Activated naive CD4-positive, alpha-beta T cell treated with anti-CD3 and anti-CD28 coated beads, Interleukin-2, amount 50 U/mL, for 72 hours (primary cell): ENCODE measurements at places on chromosomes 1 and 21. TPM values are rescaled to one million over a fixed set of nuclear protein-coding genes. Genes with fewer than 3 reads are reported as not detected.

Gene HSPB7
- total RNA-seq: not detected

Gene SPRR2A
- not detected for total RNA-seq

Gene KCNJ9
- total RNA-seq: 0.06 TPM

Gene NBPF3
- 6.4 TPM for total RNA-seq

Gene F13B
- not detected for total RNA-seq

Gene TNFRSF18
- total RNA-seq: 43.6 TPM

Gene TRAPPC10
- 49.2 TPM for total RNA-seq

Gene LRRC53
- not detected for total RNA-seq

DNA sequence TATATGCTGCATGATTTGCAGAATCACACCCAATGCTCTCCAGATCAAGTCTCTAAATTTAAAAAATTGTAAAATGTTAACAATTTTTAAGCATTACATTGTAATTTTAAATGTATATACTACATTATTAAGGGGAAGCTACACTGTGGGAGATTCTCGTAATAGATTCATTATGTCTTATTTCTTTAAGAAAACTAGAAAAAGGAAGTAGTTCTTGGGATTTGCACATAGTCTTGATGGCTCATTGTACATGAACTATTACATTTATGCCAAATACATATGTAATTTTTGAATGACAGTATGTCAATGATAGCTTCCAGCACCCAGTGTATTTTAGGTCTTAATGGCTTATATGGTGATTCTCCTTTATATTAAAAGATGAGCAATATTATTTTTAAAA, 250.3 kb downstream of the PTPRC start:
- DNase-seq: no peak

DNA sequence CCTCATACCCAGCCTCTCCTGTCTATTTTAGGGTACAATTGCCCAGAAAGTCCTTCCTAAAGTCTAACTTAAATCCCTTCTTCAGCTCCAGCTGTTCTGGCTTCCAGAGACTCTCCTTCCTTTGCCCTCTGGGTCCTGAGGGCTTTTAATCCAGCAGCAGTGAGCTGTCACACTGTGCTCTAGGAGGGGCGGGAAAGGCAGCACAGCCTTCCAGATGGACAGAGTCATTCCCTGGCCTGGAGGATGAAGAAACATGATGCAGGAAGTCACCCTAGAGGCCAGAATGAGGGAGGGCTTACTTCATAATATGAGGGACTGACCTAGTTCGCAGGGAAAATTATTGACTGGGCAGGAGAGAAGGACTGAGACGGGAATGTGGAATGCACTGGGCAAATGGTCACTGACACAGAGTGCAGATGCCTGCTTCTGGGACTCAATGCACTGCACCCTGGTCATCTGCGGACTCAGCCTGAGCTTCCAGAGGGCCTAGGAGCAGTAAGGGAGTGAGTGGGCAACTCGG, 1.3 kb downstream of the SH2D2A start:
- peak; percentile 52 for DNase-seq

- DNase-seq: no peak
Observed at GRCh38 chr1:165575468-165576099, 31.8 kb downstream of the LRRC52 start.

DNA sequence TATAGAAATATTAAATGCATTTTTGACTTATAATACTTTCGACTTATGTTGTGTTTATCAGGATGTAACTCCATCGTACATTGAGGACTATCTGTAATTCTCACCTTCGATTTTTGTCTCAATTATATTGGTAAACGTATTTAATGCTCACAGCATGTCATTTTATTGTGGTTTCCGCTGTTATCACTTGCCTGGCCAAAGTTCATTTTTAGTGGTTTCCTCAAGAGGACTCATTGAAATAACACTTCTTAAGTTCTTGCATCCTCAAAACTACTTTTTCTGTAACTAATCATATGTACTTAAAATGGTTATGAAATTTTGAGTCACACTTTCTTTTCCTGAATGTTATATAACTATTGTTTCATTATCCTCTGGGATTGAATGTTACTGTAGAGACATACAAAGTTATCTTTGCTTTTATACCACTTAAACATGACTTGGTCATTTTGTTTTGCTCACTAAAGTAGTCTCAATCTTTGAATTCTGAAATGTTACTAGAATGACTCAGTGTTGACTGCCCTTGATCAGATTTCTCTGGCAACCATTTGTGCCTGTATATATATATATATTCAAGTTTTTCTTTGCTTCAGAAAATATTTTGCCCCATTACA, 289.6 kb upstream of the PROX1 start:
- no peak for DNase-seq

GRCh38 chr1:109482242-109482641, 1.5 kb upstream of the ATXN7L2 start:
- no peak for DNase-seq

DNA sequence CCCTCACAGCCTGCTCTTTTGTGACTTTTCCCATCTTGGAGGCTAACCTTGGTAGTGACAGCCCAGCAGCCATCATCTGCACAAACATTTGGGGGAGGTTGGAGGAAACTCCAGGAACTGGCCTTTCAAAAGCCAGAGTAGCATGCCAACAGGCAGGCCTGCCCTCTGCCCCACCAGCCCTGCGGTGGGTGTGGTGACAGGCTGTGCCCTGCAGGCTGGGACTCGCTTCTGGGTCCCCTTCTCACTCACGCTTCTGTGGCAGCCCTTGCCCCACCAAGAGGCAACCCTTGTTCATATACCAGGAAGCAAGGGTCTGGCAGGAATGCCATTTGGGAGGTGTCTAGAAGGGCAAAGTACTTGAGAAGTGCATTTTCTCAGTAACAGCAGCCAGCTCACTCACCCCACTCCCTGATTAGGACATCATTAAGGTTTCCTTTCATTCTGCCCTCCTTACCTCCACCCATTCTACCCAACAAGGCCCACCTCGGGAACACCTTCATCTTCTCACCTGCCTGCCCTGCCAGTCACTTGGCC, 20.8 kb upstream of the FAM3B start:
- no peak for DNase-seq

- no peak for DNase-seq
Observed at GRCh38 chr1:8070381-8070811, 44.3 kb upstream of the ERRFI1 start.

DNA sequence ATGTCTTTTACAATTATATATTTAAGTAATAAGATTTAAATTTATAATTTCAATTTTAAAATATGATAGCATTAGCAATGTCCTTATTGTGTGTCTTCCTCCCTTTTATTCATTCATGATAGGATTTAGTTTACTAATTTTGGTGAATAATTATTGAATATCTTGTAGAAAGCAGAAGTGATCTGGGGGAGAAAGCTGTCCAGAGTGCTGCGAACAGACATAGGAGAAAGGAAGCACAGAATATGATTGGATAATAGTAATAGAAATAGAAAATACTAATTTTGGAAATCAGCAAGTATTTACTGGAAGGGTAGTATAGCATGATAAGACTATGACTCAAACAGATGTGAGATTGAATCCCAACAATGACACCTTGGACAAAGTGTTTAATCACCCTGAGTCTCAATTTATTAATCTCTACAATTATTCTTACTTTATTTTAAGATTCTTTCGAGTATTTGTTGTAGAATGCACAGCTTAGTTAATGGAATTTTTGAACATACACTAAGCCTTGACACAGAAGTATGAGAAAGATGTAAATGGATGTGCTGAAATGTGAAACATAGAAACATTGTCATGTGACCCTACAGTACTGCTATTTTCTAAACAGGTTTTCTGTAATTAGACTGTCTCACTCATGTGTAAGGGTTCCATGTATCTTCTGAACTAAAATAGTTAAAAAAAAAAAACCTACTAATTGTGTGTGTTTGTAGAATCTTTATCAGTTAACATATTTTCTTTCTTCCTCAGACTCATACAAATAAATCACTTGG, 7.9 kb downstream of the SH3GLB1 start:
- DNase-seq: no peak

GRCh38 chr1:204463125-204464060, 31.2 kb downstream of the PIK3C2B start:
- DNase-seq: no peak

- no peak for DNase-seq
Observed at GRCh38 chr1:164950541-164950986, 391.6 kb downstream of the PBX1 start.

DNA sequence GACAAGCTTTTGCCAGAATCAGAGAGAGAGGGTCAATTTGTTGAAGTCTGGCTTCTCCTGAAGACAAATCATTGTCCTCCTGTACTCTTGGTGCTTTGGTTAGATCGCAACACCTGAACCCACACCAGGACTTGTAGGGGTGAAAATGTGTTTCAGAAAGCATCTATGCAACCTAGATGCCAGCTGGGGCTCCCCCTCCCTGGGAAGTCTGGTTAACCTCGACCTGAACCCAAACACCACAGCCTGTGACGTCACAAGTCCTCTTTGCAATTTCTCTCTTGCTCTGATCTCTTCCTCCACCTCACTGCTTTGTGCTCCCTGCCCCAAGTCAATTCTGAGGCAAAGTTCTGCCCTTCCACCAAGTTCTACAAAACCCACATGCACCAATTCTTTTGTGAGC, 42.8 kb upstream of the USP24 start:
- DNase-seq: peak; percentile 56

GRCh38 chr1:18869847-18870594, 10.6 kb upstream of the TAS1R2 start:
- DNase-seq: no peak

DNA sequence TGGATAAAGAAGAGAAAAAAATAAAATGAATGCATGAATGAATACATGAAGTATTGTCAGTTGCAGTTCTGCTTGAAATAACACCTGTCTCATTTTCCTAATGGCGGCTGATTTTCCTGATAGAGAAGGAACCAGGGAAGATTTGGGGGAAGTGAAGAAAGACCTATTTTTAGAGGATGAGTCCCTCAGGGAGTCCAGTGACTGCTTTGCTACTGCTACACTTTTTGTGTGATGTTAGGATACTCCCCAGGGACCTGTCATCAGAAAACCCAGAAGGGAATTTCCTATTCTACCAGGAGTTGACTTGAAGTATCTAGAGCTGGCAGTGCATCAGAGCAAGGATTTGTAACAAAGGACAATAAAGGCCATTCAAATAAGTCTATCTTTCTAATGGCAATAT, 114.8 kb downstream of the MAB21L3 start:
- DNase-seq: no peak
